ENCODE measurements at places on chromosomes 7 and 10.
A peak's percentile ranks its signal among the peaks of the same experiment; 100 is the strongest.

DNA sequence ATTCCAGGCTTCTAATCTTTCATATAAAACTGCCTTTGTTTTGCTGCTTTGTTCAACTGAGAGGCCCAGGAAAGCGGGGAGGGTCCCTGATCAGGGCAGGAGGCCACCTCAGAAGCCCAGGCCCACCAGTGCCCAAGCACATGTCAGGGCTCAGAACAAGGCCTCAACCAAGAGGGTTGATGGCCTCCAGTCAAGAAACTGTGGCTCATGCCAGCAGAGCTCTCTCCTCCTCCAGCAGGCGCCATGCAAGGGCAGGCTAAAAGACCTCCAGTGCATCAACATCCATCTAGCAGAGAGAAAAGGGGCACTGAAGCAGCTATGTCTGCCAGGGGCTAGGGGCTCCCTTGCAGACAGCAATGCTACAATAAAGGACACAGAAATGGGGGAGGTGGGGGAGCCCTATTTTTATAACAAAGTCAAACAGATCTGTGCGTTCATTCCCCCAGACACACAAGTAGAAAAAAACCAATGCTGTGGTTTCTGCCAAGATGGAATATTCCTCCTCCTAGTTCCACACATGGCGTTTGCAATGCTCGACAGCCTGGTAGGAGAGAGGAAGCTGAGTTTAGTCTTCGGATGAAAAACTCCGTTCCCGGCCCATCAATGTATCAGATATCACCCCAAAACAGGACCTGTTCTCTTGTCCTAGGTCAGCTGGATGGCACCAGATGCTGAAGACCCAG is 34.0 kb downstream of the PSAP start:
- DNase-seq = no peak

DNA sequence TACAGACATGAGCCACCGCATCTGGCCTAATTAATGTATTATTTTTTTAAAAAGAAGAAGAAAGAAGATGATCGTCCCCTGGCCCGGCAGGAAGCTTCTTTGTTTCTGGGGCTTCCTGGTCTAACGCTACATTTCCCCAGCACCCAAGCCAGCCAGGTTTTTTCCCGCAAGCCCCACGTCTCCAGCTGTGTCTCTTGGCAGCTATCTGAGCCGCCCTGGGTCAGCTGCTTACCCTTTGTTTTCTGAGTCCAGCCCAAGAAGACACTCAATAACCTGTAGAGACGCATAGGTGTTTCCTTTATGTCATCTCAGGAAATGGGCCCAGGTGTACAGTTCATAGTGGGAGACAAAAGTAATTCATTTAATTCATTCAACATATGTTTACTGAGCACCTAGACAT is 110.2 kb downstream of the MTPAP start:
- DNase-seq = no peak

- DNase-seq = no peak
These were observed 66.9 kb downstream of the GLRX3 start for GRCh38 chr10:130202984-130203621.

GRCh38 chr7:15326044-15326644 is 235.7 kb downstream of the AGMO start:
- peak; percentile 27 for DNase-seq

DNA sequence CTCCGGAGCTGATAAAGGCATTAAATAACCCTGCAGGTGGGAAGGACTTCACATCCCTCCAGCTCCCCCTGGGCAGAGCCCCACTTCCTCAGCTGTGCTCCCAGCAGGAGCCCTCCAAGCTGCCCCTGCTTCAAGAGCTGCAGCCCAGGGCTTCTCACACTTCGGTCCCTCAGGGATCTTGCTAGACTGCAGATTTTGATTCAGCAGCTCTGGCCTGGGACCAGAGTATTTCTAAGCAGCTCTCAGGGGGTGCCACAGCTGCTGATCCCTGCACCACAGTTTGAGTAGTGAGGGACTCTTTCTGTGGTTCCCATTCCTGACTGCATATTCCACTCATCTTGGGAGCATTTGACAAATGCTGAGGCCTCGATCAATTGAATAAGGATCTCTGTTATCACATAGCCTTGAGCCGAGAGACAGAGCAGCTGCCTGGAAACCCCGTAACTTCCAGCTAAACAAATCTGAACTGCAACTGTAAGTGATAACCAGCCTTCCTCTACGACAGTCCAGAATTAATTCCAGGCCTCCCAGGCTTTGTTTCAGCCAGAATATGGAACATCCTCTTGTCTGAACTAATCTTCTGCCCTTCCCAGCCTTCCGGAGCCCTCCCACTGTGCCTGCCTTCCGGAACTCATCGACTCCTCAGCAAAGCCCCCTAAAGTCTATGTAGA is 161.4 kb downstream of the CCDC3 start:
- DNase-seq = no peak

DNA sequence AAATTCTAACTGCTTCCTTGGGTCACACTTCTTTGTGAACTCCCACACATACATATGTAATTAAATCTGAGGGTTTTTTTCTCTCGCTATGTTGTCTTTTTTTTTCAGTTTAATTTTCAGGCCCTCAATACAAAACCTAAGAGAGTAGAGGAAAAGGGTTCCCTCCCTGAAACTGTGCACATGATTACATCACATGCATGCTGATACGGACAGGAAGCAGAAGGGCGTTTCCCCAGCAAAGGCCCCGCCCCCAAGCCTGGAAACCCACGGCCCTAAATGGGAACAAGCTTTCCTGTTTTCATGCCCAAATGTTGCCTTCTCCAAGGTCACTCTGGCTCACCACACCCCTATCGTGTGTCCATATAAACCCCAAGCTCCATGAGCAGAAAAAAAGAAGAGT is 115.4 kb downstream of the TEX36 start:
- no peak for DNase-seq

GRCh38 chr7:29865526-29865925 is 59.2 kb downstream of the WIPF3 start:
- peak; percentile 86 for DNase-seq

Data from EL (cell line).